Prostate gland (tissue), 2 donors: ENCODE measurements at places on chromosomes 1 and 21. TPM values are rescaled to one million over a fixed set of nuclear protein-coding genes. Genes with fewer than 3 reads are reported as not detected.

- DNase-seq, result no peak
Observed at GRCh38 chr1:244069326-244069898, 18.3 kb downstream of the ZBTB18 start.

ADAMTS5 gene
- 3.0 TPM for total RNA-seq

- no peak for DNase-seq
Observed at GRCh38 chr1:179318491-179318890, 24.9 kb downstream of the SOAT1 start.

GRCh38 chr1:71882226-71882625 is 400.1 kb downstream of the NEGR1 start:
- DNase-seq, result no peak

AK5 gene
- 3.1 TPM for total RNA-seq

SPATA21 gene
- not detected for total RNA-seq

SIM2 gene
- 1.0 TPM for total RNA-seq

PRRX1 gene
- 35.2 TPM for total RNA-seq

SPRR2E gene
- not detected for total RNA-seq

DNA sequence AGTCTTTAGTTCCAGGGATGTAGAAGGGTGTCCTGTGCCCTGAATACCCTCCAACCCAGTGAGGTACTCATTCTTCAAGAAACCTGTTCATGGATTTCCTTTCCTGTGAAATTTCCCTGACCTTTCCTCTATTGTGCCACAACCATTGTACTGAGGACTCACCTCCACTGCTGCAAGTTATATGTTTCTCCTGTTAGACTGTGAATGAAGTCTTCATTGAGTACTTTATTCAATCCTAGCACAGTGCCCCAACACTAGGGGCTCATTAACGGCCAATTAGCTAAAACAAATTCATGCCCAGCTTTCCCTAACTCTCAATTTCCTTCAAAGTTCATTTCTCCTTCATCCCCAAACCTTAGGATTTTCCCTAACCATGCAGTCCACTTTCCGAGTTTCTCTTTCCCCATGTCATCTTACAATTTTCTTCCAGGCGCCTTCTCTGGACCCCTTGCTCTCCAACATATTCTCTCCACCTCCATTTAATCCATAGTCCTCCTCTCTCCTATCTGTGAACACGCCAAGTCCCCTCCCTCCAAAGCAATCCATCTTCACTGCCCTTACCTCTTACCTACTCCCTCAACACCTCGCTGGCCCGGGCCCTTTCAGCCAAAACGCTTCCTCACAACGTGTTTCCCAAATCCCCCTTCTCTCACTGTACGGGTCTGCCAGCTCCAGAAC is 1.3 kb downstream of the TRIM33 start:
- no peak for DNase-seq

DNA sequence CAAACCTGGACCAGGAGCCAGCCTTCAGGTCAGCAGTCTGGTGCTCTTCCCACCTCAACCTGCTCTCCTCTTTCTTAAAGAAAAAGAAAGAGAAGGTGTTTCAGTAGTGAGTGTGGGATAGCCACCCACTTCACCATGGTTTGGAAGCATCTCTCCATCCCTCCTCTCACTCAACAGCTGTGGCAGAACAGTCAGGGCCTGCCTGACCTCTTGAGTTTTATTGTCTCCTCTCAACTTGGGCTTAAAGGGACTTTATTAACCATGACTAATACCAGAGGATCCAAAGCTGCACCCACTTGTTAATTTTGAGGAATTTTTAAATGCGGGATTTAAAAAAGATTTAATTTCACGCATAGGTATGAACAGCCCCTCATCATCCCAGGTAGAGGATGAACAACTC is 570 bp upstream of the VASH2 start:
- no peak for DNase-seq

PLD5 gene
- total RNA-seq, result 1.0 TPM

FAM163A gene
- total RNA-seq, result not detected

GRCh38 chr1:222204475-222204874 is 343.4 kb downstream of the HHIPL2 start:
- no peak for DNase-seq

GRCh38 chr1:50261951-50262350 is 153.2 kb downstream of the ELAVL4 start:
- no peak for DNase-seq

- DNase-seq, result no peak
Observed at GRCh38 chr1:9558271-9558945, 19.1 kb downstream of the SLC25A33 start.

DNA sequence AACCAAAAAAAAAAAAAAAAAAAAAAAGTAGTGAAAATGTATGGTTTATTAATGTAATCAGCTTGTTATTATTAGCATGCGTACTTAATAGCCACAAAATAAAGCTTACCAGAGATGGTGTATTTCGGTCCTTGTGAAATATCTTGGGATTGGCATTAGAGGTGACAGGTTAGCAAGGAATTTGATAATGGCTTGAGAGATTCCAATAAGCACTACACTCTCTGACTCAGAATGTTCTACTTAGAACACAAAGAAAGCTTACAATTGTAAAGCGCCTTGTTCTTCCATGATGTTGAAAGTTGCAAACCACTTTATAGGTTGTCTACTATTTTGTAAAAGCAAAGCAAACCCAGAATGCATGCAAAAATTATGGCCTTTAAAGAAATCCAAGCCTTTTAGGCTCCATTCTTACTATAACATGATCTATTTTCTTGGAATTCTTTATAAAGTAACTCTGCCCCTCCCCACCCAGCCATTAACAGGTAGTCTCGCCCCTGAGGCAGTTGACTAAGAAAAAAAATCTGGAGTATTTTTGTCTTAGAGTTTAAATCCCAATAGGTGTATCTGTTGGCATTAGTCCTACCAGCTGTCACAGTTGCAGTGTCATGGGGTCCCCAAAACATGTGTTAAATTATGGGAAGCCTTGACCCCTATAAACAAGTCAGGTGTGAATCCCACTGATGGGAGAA is 129.2 kb downstream of the DHRS3 start:
- DNase-seq, result no peak

DNA sequence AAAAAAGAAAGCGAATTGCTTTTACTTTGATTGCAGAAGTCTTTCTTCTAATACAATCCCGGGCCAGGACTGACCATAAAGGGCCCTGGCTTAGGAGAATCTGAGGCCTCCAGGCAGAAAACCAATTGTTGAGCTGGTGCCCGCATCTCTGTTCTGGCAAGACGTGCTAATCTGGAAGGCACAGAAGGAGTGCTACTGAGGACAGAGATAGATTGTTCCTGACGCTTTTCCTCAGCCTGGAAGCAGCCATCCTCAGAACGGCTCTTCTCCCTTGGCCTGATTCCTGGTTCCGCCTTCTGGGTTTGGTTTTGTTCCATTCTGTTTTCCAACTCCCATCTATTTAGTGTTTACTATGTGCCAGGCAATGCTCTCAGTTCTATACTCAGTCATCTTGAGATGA is 44.8 kb upstream of the SPOCD1 start:
- DNase-seq, result no peak

DNA sequence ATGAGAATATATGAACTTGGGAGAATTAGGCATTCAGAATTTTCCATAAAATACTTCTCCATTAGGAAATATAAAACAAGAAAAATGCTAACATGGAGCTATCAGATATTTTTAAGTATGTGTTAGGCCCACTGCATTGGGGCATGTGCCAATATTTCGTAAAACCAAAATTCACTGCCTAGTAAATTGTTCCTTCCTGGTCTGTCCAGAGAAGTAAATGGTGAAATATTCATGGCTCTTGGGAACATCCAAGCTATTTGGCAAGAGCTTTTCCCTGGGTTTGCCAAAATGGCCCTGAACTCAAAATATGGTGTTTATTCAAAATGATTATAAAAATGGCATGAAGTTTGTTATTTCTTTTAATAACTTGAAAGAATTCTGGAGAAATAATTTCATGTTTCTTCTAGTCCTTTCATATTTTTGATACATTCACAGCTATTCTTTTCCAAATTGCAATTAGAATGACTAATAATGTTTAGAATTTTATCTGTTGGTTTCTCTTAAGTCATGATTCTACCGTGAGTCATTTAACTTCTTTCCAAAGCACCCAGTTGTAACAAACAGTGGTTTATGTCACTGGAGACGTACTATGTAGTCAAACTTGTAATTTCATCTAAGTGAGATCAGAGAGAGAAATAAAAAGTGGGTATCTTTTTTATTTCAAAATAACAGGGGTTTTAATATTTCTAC is 25.7 kb upstream of the SLC19A2 start:
- DNase-seq, result no peak

DNA sequence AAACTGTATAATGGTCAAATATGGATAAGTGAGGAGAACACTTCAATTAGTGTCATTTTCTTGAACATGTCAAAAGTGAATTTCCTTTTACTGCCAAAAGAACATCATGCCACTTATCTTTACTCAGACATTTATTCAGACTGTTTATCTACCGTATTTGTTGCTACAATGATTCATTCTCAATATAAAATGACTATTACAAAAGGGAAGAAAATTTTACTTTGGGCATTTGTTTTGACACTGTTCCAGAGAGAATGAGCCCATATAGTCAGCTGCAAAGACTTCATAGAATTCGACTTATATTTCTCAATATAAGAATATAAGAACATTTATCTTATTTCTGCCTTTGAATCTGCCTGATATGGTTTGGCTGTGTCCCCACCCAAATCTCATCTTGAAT is 1699.1 kb downstream of the BRINP3 start:
- DNase-seq, result no peak

ANGPTL3 gene
- total RNA-seq, result not detected

- peak; percentile 85 for DNase-seq
Observed at GRCh38 chr1:216600730-216601609, 122.3 kb downstream of the ESRRG start.

PLPPR5 gene
- total RNA-seq, result not detected

TEDDM1 gene
- not detected for total RNA-seq

- no peak for DNase-seq
Observed at GRCh38 chr21:35316933-35317332, 267.8 kb upstream of the RUNX1 start.

PRAMEF18 gene
- total RNA-seq, result not detected

DNA sequence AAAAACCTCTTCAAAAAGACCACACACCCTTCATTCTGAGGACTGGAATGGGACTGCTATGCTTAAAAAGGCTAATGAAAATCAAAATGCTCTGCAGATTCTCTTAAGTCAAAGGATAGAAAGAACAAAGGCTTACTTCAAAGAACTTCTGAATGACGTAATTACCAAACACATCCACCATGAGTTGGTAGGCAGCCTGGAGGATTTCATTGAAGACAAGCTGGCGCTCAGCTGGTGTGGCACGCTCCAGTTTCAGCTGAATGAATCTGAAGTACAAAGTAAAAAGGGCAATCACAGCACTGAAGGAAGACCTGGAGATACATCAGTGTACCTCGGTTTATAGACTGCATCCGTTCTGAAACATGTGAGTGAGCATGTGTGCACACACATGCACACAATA is 43.5 kb upstream of the SDC3 start:
- no peak for DNase-seq

DNA sequence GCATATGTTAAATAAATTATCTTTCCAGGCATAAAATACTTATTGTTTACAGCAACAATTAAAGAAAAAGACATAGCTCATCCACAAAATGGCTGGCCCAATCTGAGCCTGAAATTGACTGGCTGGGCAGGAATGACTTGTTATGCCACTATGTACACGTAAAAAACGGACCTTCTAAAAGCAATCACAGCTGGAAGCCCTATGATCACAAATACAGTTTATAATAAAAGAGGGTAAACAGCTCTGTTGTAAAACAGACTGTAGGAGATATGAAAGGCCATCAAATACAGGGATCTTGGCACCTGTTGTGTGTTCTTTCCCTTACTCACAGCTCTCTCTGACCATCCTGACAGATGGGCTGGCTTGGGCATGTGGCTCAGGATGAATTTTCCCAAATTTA is 70.5 kb upstream of the DMRTA2 start:
- DNase-seq, result peak; percentile 35

GRCh38 chr1:219549215-219549614 is 63.7 kb downstream of the ZC3H11B start:
- no peak for DNase-seq

DNA sequence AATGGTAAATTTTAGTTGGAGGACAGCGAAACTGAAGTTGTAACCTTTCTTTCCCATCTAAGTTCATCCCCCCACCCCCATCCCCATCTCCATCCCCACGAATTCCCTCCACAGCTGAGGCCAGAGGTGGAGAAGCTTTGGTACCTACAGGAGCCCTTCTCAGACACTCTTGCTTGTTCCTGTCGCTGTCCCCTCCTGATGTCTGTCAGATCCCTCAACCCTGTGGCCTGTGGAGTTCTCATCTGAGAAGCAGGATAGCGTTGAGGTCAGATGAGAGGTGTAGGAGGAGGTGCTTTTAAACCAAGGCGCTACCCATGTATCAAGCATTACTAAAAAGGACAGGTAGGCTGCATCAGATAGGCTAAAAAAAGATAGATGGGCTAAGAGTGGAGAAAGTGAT is 769 bp downstream of the NTPCR start:
- DNase-seq, result peak; percentile 9

- no peak for DNase-seq
Observed at GRCh38 chr1:116367256-116367945, 5.6 kb upstream of the ATP1A1 start.

- no peak for DNase-seq
Observed at GRCh38 chr1:2479618-2480017, 3.5 kb downstream of the PLCH2 start.

VAMP3 gene
- total RNA-seq, result 85.2 TPM

TSSK3 gene
- total RNA-seq, result 7.0 TPM

- DNase-seq, result no peak
Observed at GRCh38 chr1:156623946-156624813, 5.0 kb downstream of the HAPLN2 start.

CDC7 gene
- 0.68 TPM for total RNA-seq

DNA sequence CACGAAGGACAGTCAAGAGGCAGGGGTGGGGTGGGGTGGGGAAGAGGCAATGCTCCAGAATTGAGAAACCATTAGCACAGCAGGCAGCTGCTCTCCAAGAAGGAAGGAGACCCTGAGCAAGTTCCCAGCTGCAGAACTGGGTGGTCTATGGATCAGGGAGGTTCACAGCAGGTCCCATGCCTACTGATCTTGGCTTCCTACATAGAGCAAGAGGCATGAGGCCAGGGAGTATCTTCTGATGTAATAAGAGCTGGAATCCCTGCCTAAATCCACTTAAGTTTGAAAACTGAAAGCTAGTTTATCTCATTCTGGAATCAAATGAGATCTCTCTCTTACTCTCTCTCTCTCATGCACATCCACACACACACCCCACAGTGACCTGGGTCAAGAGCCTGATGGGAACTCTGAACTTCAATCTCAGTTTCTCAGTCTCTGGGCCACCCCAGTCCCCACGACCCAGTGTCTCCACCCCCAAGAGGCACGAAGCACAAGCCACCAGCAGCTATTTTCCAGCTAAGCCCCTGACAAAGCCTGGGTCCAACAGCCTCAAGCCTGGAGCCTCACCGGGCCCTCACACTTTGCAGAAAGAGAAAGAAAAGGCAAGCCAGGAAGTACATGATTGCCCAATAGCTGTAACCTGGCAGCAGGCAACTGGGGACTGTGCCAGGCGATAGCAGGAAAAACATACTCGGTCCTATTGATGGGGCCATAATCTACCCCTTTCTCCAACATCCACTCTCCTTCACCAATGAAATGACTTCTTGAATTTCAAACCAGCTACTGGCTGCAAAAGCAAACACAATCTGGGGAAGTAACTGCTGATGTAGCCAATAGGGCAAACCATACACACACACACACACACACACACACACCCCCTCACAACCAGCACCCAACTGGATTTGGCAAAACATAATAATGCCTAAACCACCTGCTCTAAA is 2.2 kb downstream of the NUAK2 start:
- peak; percentile 88 for DNase-seq

- no peak for DNase-seq
Observed at GRCh38 chr1:66402194-66402593, 131.8 kb upstream of the SGIP1 start.

C1QB gene
- total RNA-seq, result 151 TPM

GRCh38 chr1:47527653-47528272 is 89.9 kb downstream of the FOXD2 start:
- no peak for DNase-seq
